NB4 (cell line): ENCODE measurements at places on chromosomes 3 and 15.

DNA sequence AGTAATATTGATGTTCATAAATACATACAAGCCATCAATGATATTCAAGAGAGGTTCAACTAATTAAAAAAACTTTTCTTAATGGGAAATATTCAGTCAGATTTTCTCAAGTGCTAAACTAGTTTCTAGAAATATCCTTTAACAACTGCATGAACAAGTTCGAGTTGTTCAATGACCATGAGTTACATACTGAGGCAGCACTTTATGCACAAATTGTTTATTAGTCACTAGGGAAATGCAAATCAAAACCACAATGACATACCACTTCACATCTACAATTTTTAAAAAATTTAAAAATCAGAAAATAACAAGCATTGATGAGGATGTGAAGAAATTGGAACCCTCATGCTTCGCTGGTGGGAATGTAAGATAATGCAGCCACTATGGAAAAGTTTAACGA is 62.4 kb downstream of the RAD18 start:
- DNase-seq, result no peak

- no peak for DNase-seq
Measured at GRCh38 chr3:16908016-16908807, 23.5 kb downstream of the PLCL2 start.

GRCh38 chr3:114727373-114727772 is 419.7 kb downstream of the ZBTB20 start:
- DNase-seq, result no peak

- DNase-seq, result peak; percentile 95
Measured at GRCh38 chr15:91258415-91258759, 158.3 kb downstream of the SV2B start.

GRCh38 chr3:158491968-158492367 is 79.0 kb upstream of the MLF1 start:
- no peak for DNase-seq

DNA sequence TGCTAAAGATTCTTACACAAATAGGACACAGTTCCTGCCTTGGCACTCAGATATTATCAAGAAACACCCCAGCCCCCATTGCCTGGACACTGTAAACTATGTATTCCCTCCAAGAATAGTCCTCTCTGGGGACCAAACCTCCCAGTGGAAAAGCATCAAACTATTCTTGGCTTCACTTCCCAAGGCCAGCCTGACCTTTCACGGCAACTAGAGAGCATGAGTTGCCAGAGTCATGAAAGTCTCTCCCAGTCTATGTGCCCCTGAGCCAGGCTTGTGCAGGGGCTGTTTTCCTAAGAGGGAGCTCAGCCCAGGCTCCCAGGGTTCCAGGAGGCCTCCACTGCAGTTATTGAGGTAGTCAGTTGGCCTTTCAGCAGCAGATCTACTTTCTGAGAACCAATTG is 251.9 kb upstream of the TGFBR2 start:
- DNase-seq, result no peak

DNA sequence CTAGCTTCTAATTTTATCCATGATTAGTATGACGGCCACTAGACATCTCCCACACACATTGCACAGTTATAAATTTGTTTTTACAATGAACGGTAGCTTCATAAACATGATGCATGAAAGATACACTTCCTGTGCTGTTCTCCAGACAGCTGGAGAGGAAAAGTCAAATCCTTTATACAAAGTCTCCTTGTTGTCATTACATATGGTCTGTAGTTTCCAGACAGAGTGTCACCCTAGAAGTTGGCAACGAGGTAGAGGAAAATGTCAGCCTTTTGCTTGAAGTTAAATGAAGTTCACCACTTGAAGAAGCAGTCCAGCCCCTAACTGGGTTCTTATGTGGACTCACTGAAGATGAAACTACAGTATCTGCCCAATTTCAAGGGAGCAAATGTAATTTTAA is 253.0 kb upstream of the P2RY1 start:
- no peak for DNase-seq

DNA sequence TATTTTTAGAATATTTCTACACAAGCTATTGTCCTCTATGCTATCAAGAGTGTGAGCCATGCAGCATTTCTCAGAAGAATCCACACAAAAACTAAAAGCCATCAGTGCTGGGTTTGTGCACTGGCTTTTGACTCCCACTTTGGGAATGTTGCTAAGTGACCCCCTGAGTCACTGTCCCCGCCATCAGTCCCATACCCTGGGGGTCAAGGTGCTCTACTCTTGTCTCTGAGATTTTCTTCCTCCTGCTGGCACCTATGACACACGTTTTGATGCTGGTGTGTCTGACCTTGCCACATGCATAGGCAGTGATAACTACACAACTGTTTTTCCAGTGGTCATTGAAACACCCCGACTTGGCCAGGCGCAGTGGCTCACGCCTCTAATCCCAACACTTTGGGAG is 19.8 kb downstream of the CMTM7 start:
- no peak for DNase-seq

DNA sequence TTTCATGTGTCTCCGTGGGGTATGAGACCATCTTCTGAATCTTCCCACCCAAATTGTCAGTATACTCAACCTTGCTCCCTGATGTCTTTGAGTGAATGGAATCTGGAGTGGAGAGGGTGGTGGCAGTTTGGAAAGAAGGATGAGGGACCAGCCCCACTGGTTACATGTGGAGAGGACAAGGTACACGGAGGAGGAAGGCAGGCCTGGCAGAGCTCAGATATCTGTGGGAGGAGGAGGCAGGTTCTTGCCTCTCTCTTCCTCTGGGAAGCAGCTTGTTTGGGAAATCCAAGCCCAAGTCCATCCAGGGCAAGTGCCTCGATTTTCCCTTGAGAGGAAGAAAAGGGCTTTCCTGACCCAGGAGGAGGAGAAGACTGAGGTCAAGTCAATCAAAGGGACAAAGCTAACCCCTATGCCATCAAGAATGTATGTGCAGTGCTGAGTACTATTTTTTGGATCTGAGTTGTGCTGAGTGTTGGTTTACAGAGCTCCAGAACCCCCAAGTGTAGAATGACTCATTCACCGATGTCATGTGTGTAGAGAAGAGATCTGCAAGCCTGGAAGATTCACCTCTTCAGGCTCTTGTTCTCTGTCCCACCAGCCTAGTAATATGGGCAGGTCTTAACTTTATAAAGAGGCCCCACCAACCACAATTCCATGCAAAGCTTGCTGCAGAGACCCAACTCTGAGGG is 19.8 kb upstream of the LOXL1 start:
- peak; percentile 38 for DNase-seq

DNA sequence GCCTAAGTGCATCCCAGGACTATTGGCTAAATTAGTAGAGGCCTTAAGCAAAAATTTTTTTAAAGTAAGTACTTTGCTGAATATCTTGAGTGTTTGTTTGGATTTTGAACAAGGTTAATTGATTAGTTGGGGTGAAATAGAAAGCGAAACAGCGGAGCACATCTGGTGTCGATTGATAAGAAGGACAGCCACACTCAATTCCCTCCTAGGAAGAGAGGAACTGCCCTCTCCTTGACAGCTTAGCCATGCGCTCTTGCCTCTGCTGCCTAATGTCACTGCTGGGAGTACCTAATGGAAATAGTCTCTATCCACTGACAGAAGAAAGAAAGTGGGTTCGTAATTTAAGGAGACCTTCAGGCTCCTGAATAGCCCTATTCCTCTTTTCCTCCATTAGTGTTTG is 943.6 kb downstream of the DIPK2A start:
- no peak for DNase-seq

DNA sequence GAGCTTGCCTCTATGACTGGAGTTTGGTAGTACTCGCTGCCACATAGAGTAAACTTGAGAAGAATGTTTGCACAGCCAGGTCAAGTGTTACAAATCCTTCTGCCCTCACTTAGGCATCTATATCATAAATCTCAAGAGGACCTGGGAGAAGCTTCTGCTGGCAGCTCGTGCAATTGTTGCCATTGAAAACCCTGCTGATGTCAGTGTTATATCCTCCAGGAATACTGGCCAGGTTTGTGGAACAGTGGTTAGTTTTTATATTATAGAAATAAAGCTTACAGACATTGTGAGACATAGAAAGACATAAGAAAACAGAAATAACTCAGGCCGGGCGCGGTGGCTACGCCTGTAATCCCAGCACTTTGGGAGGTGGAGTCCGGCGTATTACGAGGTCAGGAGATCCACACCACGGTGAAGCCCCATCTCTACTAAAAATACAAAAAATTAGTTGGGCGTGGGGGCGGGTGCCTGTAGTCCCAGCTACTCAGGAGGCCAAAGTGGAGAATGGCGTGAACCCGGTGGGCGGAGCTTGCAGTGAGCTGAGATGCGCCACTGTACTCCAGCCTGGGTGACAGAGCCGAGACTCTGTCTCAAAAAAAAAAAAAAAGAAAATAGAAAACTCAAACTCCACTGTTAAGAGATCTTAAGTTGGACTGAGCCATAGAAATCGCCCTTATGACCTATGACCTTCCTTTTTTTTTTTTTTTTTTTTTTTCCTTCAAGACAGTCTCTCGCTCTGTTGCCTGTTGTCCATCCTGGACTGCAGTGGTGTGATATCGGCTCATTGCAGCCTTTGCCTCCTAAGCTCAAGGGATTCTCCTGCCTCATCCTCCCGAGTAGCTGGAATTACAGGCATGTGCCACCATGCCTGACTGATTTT is 2.2 kb downstream of the RPSA start:
- no peak for DNase-seq

DNA sequence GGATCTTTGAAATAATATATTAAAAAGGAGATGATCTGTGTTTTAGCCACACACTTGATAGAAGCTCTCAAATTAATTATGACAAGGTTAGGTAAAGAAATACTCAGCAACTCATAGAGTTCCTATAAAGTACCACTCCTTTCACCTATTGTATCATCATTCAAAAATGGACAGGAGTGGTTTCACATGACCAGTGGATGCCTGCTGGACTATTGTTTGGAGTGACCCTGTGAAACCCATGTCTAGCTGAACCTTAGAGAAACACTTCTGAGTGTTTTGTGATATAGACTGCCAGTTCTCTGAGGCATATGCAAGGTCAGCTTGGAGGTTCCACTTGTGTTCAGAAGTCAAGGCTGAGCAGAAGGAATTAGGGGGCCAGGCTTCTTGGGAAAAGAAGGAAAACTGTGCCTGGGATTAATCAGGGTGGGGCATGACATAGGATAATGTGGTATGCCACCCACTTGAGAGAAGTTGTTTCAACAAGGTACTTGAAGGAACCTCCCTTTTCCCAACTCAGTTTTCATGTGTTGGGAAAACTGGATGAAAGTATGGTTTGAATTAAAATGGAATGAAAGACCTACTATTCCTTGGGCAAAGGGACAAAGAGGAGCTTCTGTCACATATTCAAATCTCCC is 15.4 kb downstream of the PARP14 start:
- DNase-seq, result no peak

- peak; percentile 85 for DNase-seq
Measured at GRCh38 chr15:98518823-98519561, 129.3 kb upstream of the IGF1R start.

DNA sequence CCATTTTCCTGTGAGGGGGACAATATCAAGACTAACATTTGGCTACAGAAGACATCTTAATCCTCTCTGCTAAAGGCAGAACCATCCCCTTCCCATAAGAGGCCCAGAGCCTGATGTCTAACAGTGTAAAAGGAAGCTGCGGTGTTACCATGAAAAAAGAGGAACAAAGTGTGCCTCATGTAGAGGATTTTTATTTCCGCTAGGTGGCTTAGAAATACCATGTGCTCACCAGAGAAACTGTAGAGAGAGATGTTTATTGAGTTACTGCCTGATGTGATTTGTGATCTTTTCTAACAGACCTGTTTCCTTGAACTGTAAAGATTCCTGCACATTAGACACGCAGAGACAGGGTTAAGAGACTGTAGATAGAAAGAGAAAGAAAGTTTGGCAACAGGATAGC is 22.0 kb downstream of the OR5H15 start:
- DNase-seq, result peak; percentile 52

DNA sequence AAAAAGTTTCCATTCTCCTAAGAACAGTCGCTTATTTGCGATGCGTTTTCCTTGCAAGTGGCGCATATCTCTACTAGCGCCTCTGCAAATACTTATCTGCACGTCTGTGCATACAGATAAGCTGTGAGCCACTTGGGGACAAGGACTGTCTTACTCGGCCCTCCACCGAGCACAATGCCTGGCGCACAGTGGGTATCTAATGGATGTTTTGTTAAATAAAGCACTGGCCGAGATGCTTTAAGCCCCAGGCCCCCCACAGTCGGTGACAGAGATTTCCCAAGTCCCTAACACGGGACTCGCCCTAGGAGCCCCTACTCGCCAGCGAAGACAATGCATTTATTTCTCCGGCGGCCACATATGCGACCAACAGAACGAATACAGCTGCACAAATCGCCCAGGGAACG is 503 bp downstream of the HLTF start:
- peak; percentile 66 for DNase-seq

DNA sequence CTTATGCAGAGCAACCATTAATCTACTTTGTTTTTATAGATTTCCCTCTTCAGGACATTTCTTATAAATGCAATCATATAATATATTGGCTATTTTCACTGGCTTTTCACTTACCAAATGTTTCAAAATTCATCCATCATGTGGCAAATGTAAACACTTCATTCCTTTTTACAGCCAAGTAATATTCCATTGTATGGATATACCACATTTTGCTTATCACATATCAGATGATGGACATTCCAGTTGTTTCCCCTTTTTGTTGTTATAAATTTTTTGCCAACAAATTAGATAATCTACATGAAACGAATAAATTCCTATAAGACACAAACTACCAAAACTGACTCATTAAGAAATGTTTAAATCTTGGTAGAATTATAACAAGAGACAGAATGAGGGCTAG is 79.8 kb upstream of the CSPG5 start:
- DNase-seq, result no peak

- no peak for DNase-seq
Measured at GRCh38 chr15:68363353-68363752, 68.6 kb downstream of the ITGA11 start.

DNA sequence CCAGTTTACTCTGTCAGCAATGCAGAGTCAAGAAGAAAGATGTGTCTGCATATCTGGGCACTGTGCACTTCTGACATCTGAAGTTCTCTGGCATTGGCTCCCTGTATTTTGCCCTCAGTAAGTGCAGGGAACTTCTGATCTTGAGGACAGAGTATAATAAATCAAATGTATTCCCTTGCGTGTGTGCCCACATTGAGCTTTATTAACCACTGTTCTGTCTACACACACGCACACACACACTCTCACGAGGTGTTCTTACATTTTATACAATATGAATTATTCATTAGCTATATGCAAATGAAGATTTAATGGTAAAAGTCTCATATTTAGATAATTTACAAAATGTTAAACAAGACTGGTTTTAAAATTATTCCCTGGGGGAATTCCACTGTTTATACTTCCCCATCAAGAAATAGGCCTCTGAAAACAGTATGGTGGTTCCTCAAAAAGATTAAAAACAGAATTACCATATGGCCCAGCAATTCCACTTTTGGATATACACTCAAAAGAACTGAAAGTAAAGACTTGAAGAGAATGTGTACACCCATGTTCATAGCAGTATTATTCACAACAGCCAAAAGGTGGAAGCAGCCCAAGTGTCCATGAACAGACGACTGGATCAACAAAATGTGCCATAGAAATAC is 24.6 kb upstream of the ANPEP start:
- no peak for DNase-seq

GRCh38 chr3:182755712-182756111 is 37.6 kb upstream of the ATP11B start:
- DNase-seq, result no peak
